ENCODE measurements at places on chromosomes 12 and 14. TPM values are rescaled to one million over a fixed set of nuclear protein-coding genes. Genes with fewer than 3 reads are reported as not detected.

DNA sequence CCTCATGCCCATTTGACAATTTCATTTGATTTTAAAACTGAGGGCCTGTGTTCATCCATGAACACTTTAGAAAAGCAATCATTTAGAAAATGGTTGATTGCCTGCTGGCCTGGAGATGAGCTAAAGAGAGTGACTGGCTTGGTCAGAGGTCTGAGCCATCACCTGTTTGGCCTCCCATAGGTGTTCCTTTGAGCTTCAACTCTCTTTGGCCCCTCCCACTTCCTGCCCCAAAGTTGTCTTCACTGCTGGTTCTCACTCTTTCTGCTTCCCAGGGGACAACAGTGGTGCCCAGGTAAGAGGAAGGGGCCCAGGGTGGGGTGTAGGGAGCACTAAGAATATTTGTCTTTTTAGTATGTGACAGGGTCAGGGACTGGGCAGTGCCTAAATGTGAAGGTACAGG lies 4.9 kb upstream of the TCP11L2 start:
- H3K4me3 ChIP-seq: no peak overlapping the region
- H3K27me3 ChIP-seq: no peaks in the 10 kb centered on the region
- DNase-seq: no peak
- H3K36me3 ChIP-seq: no peaks in the 10 kb centered on the region
- H3K4me1 ChIP-seq: peaks cover 29% of the 10 kb centered on the region
- no peak overlapping the region for H3K27ac ChIP-seq

Gene TSPAN8
- total RNA-seq: 83.6 TPM

DNA sequence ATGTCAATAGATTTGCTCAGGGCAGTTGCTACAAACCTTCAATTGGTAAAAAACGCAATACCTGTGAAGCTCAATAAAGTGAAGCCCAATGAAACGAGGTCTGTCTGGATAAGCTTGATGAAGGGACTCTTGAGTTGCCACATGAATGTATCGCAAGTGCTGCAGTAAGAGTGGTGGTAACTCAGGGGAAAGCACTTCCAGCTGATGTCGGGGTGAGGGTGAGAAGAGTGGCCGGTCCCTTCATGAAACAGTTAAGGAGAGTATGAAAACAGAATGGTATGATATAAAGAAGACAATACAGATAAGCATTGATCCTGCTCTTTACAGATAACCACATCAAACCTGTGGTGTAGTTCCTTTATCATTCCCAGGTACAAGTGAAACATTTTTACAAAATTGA lies 83.4 kb upstream of the EVL start:
- no peak overlapping the region for H3K27ac ChIP-seq
- H3K4me3 ChIP-seq: no peak overlapping the region
- H3K4me1 ChIP-seq: no peaks in the 10 kb centered on the region
- no peaks in the 10 kb centered on the region for H3K27me3 ChIP-seq

DNA sequence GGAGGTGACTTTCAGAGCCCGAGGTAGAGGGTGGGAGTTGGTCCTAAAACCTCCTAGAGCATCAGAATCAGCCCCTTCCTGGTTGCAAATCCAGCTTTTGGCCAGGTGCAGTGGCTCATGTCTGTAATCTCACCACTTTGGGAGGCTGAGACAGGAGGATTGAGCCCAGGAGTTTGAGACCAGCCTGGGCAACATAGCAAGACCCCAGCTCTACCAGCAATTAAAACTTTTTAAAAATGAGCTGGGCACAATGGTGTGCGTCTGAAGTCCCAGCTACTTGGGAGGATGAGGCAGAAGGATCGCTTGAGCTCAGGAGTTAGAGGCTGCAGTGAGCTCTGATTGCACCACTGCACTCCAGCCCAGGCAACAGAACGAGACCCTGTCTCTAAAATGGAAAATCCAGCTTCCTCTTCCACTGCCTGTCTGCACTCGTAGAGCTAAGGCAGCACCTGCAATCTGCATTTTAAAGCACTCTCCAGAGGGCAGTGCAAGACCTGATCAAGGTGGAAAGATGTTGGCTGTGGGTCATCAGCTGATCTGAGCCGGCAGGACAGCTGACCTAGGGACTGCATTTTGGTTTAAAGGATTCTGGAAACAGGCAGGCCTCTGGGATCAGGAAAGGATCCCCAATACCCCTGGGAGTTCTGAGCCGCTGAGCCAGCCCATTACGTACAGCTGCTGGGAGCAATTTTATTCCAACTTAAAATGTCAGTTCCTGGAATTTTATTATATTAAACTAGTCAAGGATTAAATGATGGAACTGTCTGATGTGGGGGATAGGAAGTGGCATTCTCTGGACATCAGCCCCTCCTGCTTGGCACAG lies 1.8 kb upstream of the TESC start:
- H3K36me3 ChIP-seq: no peaks in the 10 kb centered on the region
- no peak for DNase-seq
- no peak overlapping the region for H3K4me3 ChIP-seq
- H3K4me1 ChIP-seq: no peaks in the 10 kb centered on the region
- peak overlapping the region; percentile 50 for H3K27ac ChIP-seq

DNA sequence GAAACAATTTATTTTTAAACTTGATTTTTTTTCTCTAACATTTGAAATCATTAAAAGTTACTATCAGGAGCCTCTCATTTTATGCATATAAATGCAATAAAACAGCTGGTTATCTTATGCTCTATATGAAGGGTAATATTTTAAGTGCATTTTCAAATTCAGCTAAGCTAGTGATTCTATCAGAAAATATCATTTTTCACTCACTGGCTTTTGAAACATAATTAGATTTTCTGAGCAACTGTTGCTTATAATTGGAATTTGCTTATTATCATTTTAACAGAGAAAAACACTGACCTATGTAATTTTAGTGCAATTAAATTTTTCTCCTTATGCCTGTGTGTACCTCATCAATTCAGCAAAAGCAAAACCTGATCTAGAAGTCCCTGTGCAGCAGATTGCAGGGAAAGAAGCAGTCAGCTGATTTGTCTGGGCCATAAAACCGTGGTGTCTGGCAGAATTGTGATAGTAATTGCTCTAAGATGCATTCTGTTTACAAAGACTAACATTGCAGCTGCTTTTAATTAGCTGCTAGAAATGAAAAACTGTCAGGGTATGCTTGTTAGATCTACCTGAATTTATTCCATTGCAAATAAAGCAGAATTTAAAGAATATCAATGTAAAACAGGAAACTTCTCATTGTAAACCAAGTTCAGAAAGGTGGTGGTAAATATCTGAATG lies 75.0 kb downstream of the BICD1 start:
- no peak overlapping the region for H3K27ac ChIP-seq
- H3K4me1 ChIP-seq: no peaks in the 10 kb centered on the region

Gene GZMH
- not detected for total RNA-seq

Gene TAS2R19
- total RNA-seq: 2.5 TPM

Gene OR4E1
- total RNA-seq: not detected

Gene NTF3
- not detected for total RNA-seq

DNA sequence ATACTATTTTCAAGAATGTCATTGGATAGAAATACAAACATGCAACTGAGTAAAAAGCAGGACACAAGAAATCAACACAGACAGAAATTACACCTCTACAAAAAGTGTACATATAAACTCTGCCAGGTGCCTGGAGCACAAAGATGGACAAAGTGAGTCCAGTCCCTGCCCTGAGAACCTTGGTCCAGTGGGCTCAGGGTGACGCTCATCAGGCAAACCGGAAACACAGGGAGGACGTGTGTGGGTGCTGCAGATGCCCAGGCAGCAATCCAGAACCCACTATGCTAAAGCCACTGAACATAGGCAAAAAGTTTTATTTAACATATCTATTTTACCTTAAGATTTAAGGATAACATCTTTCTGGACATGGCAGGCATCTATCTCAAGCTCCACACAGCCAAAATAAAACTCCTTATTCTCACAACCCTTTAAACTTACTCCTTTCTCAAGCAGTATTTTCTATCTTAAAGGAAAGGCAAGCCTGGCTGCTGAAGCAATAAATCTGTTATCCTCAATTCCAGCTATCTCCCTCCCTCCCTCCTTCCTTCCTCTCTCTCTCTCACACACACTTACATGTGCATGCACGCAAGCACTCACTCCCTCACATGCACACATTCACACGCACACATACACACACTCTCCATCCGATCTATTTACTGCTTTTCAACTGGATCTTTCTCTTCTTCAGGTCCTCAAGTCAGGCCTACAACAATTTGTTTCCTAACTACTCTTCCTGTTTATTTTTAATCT lies 10.2 kb downstream of the PPP1R13B start:
- peaks cover 11% of the 10 kb centered on the region for H3K4me1 ChIP-seq
- H3K27ac ChIP-seq: no peak overlapping the region
- no peaks in the 10 kb centered on the region for H3K36me3 ChIP-seq

- H3K36me3 ChIP-seq: peaks cover 8% of the 10 kb centered on the region
- H3K4me1 ChIP-seq: no peaks in the 10 kb centered on the region
- H3K27ac ChIP-seq: no peak overlapping the region
- DNase-seq: no peak
Observed at GRCh38 chr12:26979733-26980132, 34.5 kb downstream of the TM7SF3 start.

DNA sequence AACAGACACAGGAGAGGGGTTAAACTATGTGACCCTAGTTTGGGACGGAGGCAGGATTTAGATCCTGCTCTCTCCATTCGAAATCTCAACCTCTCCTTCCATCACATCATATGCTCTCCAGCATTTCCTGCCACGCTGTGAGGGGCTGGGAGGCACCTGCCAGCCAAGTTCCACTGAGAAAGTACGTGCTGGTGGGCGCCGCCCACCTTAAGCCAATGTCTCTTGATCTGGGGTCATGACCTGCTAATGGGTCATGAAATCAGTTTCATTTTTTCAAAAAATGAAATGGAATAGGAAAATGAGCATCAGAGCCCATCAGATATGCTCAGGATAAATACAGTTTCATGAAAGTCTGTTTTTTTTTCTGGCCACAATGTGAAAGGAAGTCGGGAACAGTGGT lies 7.2 kb downstream of the MCRS1 start:
- peaks cover 25% of the 10 kb centered on the region for H3K4me1 ChIP-seq
- H3K4me3 ChIP-seq: no peak overlapping the region
- H3K36me3 ChIP-seq: peaks cover 86% of the 10 kb centered on the region
- no peak for DNase-seq
- no peaks in the 10 kb centered on the region for H3K27me3 ChIP-seq

Gene TOGARAM1
- 8.4 TPM for total RNA-seq

Gene SLC25A47
- not detected for total RNA-seq

DNA sequence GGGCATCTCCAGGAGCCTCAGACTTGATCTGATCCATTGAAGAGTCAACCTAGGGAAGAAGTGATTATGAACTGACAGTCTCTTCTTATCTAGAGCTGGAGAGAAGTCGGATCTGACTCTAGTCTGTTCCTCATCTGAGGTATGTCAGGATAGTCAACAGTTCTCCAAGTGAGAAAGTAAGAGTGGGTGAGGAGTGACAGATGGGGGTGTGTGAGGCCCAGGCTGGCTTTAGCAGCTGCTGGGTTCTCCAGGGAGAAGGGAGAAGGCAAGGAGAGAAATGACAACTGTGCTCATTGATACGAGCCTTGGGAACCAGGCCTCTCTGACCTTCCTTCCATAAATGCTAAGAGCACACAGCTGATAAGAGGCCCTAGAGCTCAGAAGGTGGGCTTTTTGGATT lies 53.3 kb downstream of the IRAK3 start:
- peaks cover 6% of the 10 kb centered on the region for H3K4me1 ChIP-seq
- no peaks in the 10 kb centered on the region for H3K27me3 ChIP-seq
- no peak for DNase-seq
- H3K36me3 ChIP-seq: no peaks in the 10 kb centered on the region
- no peak overlapping the region for H3K27ac ChIP-seq

- no peak for DNase-seq
- H3K4me3 ChIP-seq: no peak overlapping the region
- no peaks in the 10 kb centered on the region for H3K36me3 ChIP-seq
- peaks cover 19% of the 10 kb centered on the region for H3K4me1 ChIP-seq
- no peaks in the 10 kb centered on the region for H3K27me3 ChIP-seq
- H3K27ac ChIP-seq: no peak overlapping the region
Observed at GRCh38 chr12:122003651-122004611, 17.8 kb upstream of the BCL7A start.

DNA sequence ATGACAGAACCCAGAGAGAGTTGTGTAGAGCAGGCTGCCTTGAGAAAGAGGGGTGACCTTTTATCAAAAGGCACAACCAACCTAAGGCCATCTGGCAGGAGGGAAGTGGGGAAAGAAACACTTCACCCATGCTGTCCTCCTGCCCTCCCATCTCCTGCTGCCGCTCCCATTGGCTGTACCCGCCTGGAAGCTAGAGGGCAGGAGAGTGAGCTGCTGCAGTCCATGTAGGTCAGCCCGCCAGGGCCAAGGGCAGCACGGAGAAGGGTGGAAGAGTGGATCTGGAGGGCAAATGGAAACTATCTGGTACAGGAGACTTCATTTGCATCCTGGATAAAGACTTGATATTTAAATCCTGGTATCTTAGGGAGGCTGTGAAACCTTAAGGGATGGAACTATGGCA lies 11.5 kb upstream of the CABP1 start:
- no peaks in the 10 kb centered on the region for H3K27me3 ChIP-seq
- DNase-seq: no peak
- no peak overlapping the region for H3K27ac ChIP-seq

Gene WIF1
- not detected for total RNA-seq

DNA sequence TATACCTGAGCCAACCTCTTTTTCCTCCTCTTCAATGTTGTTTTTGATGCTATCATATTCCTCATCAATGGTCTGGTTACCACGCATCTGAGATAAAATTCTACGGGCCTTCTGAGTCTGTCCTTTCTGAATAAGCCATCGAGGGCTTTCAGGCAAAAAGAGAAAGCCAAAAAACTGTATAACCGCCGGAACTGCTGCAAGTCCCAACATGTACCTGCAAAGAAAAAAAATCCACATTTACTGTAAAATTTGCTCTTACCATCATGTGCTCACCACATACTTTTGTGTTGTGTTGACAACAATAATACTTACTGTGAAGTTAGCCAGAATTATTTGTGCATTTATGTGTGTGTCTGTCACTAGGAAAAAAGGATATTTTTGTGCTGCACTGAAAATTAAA lies 77.6 kb downstream of the SLC2A13 start:
- no peaks in the 10 kb centered on the region for H3K36me3 ChIP-seq
- no peak overlapping the region for H3K27ac ChIP-seq
- H3K27me3 ChIP-seq: no peaks in the 10 kb centered on the region

DNA sequence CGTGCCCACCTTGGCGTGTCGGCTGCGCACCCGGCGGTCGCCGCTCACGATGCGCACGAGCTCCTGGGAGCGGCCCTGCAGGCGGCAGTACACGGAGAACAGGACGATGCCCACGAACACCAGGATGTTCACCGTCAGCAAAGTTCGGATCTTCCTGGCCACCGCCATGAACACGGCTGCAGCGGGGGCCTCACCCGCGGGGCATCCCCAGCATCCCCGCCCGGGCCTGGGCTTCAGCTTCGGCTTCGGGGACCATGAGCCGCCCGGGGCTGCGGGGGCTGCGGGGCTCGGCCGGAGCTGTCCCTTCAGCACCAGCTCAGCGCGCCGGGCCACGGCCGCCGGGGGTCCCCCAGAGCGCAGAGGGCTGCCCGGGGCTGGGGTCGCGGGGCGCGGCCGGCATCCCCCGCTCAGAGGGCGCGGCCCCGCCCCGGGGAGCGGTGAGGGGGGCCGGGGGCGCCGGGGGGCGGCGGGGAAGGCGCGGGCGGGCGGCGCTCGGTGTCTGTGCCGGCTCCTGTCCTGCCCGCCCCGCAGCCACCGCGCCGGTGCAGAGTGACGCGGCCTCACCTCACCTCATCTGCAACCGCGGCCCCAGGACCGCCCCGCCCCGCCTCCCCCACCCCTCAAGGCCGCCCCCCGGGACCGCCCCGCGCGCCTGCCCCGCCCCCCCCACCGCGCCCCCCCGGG lies at the start of gene GALNT9:
GALNT9 (minus strand) TSS at position 554 of the 684 bp plus-strand sequence; CDS start at position 168, 386 bp downstream.
- H3K36me3 ChIP-seq: no peaks in the 10 kb centered on the region

Gene GLI1
- not detected for total RNA-seq
